Mesenchymal stem cell (in vitro differentiated cells and primary cell): ENCODE measurements at places on chromosomes 4 and X.

DNA sequence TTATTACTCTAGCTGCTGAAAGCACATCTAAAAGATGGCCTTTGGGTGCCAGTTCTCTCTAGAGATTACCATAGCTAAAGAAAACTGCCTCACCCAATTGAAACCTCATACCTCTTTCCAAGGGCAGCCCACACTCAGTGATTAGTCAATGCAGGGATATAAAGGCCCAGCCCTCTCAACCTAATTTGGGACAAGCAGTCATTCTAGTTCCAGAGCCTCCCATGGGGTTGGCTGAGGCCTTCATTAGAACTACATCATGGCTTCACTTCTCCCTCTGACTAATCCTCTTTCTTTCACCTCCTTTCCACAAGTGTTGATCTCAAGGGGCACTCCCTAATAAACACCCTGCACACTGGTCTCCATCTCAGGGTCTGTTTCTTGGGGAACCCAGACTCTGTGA, 38.5 kb upstream of the C1GALT1C1 start:
- no peak for DNase-seq

DNA sequence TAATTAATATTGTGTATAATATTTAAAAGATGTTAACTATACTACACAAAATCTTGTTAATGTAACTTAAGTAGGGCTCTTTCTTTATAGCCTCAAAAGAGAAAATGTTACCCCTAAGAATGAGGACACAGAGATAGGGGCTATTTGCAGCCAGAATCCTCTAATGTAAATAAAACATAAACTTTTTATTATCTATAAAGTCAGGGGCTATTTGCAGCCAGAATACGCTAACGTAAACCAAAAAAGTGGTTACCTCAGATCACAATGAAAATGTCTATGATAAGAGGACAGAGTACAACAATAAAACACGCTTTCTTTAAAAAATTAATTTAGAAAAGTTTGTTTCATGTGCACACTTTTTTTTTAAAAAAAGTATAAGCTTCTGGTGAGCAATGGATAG, 229.9 kb upstream of the PITX2 start:
- no peak for DNase-seq

DNA sequence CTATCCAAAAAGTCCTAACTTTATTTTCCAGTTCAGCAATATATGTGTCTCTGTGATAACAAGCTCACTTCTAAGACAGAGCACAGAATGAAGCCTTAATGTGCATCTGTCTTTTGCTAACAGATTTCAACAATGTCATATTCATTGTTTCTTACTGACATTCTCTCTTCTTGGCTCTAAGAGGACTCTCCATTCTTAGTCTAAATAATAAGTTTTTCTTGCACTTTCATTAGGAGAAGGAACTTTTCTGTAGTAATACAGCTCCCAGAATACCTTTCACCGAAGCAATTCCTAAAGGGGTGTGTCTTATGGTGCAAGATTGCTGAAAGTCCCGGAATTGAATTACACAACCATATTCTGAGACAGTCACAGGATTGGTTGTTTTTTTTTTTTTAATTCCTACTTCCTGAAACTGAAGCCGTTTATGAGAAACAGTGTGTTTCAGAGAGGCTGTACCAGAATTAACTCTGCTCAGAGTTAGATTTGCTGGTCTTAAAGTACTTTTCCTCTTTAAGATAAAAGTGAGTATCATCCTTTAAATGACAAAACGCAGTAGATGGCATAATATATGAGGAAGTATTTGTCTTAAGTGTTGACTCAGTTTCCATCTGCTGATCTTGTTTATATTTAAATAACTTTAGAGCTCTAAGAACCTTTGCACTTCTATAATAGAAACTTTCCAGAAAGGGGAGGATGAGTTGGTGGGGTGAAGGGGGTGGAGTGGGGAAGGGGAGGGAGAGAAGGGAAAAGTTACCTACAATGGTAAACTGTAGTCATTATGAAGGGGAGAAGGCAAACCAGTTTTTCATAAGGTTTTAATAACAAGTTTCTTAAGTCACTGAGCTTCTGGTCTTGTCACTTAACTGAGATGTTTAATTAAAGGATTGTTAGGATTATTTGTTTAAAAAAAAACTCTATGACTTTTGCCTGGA, at the start of gene ALPK1:
Gene ALPK1 (plus strand): TSS at position 421 of the 932 bp plus-strand sequence.
- peak; percentile 92 for DNase-seq

- DNase-seq, result peak; percentile 17
Observed at GRCh38 chr4:58063404-58064160, 953.4 kb upstream of the IGFBP7 start.

GRCh38 chr4:184819786-184820185, 6.0 kb downstream of the ACSL1 start:
- no peak for DNase-seq

DNA sequence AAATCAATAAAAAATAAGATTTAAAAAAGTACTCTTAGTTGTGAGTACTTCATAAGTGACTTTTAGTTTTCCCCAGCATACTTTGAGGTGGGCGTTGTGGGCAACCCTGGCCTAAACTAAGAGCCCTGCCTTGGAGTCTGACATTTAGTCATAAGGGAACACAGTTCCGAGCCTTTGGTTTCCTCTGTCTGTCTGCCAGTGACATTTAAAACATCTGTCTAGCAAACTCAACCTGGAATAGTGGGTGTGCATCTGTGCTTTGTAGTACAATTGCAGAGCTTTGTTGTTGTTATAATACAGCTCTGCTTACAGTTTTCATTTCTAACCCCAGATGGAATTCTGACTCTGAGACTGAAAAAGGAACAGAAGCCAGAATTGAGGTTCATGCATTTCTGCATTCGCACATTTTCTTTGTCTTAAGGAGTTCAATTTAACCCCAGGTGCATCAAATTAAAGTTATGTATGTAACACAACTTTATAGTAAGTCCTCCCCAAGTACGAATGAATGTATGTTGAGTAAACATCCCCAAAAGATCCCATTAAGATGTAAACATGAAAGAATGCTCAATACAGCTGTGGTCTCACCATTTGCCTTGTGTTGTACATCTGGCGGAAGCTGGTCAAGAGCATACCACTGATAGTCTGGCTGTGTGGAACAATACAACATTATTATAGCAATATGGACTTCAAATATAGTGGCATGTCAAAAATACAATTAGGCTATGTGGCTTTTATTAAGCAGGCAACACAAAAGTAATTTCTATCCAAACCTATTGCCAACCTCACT, 25.9 kb downstream of the TNIP3 start:
- no peak for DNase-seq

GRCh38 chr4:152700151-152700550, 20.4 kb upstream of the TMEM154 start:
- DNase-seq, result no peak

- no peak for DNase-seq
Observed at GRCh38 chr4:148271166-148271565, 171.0 kb downstream of the NR3C2 start.

GRCh38 chrX:102339312-102340298, 92.6 kb downstream of the NXF2 start:
- no peak for DNase-seq

- DNase-seq, result no peak
Observed at GRCh38 chr4:183541752-183542040, 36.8 kb downstream of the ING2 start.

GRCh38 chr4:154559494-154560418, 3.1 kb upstream of the FGB start:
- DNase-seq, result peak; percentile 63

GRCh38 chr4:78608684-78609083, 57.1 kb downstream of the ANXA3 start:
- DNase-seq, result no peak

DNA sequence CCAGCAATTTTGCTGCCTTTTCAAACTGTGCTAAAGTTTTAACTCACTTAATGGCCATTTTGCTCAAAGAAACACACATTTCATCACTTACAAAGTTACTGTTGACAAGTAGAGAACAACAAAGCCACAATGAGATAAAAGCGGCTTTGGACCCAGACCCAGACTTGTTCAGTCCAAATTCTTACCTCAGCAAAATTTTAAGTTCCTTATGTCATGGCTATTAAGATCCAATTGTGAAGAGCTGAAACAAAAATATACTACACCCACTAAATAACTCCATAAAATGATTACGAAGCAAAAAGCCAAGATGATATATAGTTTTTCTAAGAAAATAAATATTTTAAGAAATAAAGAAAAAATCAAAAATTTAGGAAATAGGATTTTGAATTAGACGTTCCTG, 137.0 kb upstream of the INPP4B start:
- no peak for DNase-seq

- DNase-seq, result no peak
Observed at GRCh38 chr4:172986114-172986513, 182.5 kb upstream of the GALNT7 start.

GRCh38 chrX:11137543-11138139, 26.5 kb downstream of the HCCS start:
- DNase-seq, result peak; percentile 43

- no peak for DNase-seq
Observed at GRCh38 chr4:184851200-184851541, 25.4 kb upstream of the ACSL1 start.

- no peak for DNase-seq
Observed at GRCh38 chr4:182805321-182805720, 111.9 kb downstream of the DCTD start.

- DNase-seq, result no peak
Observed at GRCh38 chrX:136920001-136920400, 39.5 kb upstream of the RBMX start.
